NCI-H446 (cell line): ENCODE measurements at places on chromosomes 5 and 9.

GRCh38 chr9:109797006-109797405 is 17.0 kb downstream of the PALM2AKAP2 start:
- no peak for DNase-seq

DNA sequence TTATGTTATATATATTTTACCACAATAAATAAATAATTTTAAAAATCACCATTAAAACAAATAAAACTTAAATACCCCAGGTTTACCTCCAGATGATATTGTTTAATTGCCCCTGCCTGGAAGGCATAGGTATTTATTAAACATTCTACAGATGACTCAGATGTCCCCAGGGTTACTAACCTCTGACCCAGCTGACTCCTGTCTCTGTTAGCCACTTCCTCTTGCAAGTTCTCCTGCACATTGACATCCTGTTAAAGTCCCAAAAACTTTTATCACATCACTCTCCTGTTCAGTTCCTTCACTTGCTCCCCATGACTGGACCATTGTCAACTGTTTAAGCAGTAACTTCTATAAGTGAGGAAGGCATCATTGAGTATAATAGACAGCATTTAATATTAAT is 37.0 kb upstream of the RAB3C start:
- no peak for DNase-seq

DNA sequence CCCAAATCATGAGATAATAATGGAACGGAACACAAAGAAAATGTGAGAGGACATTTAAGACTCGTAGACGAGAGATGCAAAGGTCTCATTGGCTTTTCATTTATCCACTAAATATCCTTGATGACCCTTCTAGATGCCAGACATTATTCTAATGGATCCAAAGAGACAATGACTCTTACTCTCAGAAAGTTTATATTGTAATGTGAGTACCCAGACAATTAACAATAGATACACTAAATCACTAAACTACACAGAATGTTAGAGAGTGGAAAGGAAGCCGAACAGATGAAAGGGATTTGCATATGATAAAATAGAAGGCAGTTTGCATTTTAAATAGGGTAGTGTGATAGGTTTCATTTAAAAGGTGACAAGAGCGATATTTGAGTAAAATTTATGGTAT is 973.3 kb downstream of the TAF11L14 start:
- DNase-seq: no peak

DNA sequence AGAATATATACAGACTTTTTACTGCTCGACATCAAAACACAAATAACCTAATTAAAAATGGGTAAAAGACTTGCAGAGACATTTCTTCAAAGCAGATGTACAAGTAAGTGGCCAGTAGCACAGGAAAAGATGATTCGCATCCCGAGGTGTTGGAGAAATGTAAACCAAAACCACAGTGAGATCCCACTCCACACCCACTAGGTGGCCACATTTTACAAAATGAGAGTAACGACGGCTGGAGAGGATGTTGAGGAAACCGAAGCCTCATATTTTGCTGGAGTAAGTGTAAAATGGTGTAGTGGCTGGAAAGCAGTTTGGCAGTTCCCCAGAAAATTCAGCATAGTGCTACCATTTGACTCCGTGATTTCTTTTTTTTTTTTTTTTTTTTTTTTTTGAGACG is 21.3 kb upstream of the GBGT1 start:
- DNase-seq: no peak
